Activated T-cell treated with anti-CD3 and anti-CD28 coated beads, Interleukin-2, amount 50 U/mL, for 72 hours (primary cell): ENCODE measurements at places on chromosomes 16 and 17.

DNA sequence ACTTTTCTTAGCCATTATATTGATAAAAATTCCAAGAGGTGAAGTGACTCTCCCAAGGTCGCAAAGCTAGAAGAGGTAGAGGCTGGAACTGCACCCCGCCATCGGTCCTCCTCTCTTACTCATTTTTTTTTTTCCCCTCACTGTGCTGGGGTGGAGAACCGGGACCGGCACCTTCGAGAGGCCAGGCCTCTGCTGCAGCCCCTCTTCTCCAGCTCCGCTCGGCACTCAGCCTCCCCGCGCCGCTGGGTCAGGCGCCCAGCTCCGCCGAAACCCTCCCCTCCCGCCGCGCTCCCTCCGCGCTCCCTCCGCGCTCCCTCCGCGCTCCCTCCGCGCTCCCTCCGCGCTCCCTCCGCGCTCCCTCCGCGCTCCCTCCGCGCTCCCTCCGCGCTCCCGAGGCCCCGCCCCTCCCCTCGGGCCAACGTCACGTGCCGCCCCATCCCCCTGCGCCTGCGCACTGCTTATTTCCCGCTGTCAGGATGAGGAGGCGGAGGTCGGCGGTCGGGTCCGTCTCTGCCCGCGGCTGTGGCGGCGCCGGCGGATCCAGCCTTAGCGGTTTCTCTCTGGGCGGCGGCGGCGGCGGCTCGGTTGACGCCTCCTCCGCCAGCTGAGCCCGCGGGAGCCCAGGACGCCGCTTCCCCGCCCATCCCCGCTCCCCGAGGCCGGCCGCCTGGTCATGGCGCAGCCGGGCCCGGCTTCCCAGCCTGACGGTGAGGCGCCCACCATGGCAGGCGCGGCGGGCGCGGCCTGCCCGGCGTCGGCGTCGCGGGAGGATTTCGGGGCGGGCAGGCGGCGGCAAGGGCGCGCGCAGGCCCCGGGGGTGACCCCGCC lies at the start of gene RABEP1:
TSS of gene RABEP1 (plus strand) at position 471 of the 828 bp plus-strand sequence. CDS start at position 674, 203 bp downstream.
- peak; percentile 96 for DNase-seq

GRCh38 chr17:59764292-59764741 lies 56.9 kb downstream of the VMP1 start:
- DNase-seq: no peak

DNA sequence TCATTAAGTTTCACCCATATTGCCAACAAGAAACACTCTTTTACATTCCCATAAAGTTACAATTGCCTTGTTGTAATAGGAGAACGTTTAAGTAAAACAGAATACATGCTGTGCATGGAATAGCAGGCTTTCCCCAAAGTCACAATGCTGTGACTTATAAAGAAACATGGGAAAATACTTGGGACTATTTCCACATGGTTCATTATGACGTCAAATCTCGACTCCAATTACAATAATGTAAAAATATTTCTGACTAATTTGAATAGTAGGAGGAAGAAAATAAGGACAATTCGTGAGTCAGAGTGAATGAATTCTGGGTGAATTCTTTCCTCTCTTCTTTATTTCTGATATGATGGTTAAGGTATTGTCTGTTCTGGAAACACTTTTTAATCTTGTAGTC lies 52.8 kb downstream of the CDH11 start:
- DNase-seq: no peak

GRCh38 chr16:86355531-86355930 lies 154.8 kb upstream of the FOXF1 start:
- no peak for DNase-seq

- no peak for DNase-seq
Measured at GRCh38 chr17:81419319-81419885, 24.1 kb downstream of the BAHCC1 start.

GRCh38 chr17:63702721-63703015 lies 2.7 kb upstream of the LIMD2 start:
- no peak for DNase-seq

GRCh38 chr17:12457493-12457892 lies 208.2 kb upstream of the MYOCD start:
- no peak for DNase-seq

DNA sequence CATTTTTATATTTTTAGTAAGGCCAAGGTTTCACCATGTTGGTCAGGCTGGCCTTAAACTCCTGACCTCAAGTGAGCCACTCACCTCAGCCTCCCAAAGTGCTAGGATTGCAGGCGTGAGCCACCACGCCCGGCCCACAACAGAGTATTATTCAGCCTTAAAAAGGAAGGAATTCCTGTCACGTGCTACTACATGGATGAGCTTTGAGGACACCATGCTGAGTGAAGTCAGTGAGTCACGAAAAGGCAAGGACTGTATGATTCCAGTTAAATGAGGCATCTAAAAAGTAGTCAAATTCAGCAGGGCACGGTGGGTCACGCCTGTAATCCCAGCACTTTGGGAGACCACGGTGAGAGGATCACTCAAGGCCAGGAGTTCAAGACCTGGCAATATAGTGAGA lies 9.7 kb downstream of the CSF3 start:
- DNase-seq: no peak

GRCh38 chr16:87984632-87985267 lies 33.5 kb downstream of the BANP start:
- DNase-seq: no peak

- peak; percentile 97 for DNase-seq
Measured at GRCh38 chr17:59892924-59893675, at the start of the genes RPS6KB1 and TUBD1. Gene RPS6KB1, plus strand, starts transcription at chr17:59893121. Its CDS starts 64 bp downstream, at chr17:59893185. Gene TUBD1, minus strand, starts transcription at chr17:59892943. Its CDS starts 1,941 bp downstream, at chr17:59891002.

GRCh38 chr17:82152556-82153294 lies 54.7 kb upstream of the FASN start:
- no peak for DNase-seq

DNA sequence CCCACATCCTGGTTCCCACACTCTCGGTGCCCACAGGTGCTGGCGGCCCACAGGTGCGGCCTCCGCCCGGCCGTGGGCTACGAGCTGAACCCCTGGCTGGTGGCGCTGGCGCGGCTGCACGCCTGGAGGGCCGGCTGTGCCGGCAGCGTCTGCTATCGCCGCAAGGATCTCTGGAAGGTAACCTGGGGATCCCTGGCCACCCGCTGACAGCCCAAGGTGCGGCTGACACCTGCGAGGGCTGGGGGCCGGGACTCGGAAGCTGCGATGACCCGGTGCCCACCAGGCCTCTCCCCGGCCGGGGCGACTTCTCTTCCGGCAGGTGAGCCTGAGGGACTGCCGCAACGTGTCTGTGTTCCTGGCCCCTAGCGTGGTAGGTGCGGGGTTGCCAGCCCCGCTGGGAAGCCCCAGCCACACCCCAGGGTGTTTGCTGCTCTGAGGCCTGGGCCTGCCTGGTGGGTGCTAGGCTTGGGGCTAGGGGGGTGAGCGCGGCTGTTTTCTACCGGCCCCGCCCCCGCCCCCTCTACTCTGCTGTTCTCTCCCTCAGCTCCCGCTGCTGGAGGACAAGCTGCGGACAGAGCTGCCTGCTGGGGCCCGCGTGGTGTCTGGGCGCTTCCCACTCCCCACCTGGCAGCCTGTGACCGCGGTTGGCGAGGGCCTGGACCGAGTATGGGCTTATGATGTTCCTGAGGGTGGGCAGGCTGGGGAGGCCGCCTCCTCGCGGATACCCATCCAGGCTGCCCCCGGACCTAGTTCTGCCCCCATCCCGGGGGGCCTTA lies 1.0 kb downstream of the ANTKMT start:
- no peak for DNase-seq

- no peak for DNase-seq
Measured at GRCh38 chr16:87939562-87940423, 3.5 kb upstream of the CA5A start.
